Posterior cingulate gyrus (tissue), 11 donors: ENCODE measurements at places on chromosomes 3 and 15.

- DNase-seq = no peak
Measured at GRCh38 chr3:139928708-139929505, 6.1 kb upstream of the CLSTN2 start.

- no peak for DNase-seq
Measured at GRCh38 chr15:50764461-50765194, 878 bp downstream of the SPPL2A start.

GRCh38 chr3:47423548-47424145, 42.8 kb downstream of the PTPN23 start:
- DNase-seq = no peak

DNA sequence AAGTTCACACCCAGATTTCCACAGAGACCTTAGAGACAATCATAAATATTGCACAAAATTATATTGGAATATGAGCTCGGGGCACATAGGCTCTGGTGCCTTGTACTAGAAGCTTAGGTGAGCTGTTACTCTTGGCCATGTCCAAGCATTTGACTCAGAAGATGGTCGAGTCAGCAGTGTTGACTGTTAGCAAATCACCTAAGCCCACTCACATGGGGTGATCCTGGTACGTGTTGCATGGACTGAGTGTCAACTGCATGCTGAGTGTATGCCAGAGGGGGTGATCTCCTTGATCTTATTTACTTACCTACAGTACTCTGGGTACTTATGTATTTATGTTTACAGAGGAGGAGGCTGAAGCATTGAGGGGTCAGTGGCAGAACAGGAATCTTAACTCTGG, 14.0 kb downstream of the SMAD3 start:
- DNase-seq = no peak

- no peak for DNase-seq
Measured at GRCh38 chr15:31435912-31436628, 109.4 kb downstream of the KLF13 start.

DNA sequence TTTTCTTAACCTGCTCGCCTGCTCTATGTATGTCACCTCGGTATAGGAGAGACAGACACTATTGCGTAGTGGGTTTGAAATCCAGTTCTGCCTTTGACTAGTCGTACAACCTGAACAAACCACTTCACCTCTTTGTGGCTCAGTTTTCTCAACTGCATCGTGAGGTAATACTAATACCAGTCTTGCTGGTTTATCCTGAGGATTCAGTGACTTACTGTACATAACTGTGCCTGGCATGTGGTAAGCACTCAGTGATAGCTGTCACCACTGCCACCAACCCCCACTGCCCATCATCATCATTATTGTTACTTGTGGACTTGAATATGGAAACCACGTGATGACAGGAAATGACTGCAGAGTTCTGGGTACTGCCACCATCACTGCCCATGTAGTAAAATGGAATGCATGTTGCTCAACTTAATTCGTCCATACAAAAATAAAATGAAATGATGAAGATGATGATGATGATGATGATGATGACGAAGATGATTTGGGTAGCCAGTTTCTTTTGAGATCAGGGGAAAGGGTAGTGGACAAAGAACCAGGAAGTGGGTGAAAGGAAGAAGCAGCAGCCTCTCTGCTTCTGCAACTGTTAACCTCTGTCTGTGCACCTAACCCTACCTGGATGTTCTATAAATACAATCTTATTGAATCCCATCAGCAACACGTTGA, 228.1 kb downstream of the FEZF2 start:
- DNase-seq = no peak

GRCh38 chr15:67296684-67297083, 42.1 kb downstream of the IQCH start:
- no peak for DNase-seq

DNA sequence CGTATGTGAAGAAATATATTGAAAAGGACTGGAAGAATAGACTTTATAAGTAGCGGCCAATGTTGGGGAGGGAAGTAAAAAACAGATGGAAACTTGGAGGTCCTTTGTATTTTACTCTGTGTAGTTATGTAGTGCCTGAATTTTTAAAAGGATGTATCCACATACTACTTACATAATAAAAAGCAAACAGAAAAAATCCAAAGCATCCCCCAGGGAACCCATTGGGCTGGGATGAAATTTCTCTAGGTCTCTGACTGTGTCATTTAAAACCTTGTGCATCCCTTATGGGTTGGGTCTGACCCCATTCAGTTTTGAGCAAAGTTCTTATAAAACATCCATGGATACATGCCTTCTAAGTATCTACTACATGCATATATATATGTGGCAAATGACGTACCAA, 141.1 kb downstream of the NR1D2 start:
- DNase-seq = no peak

- no peak for DNase-seq
Measured at GRCh38 chr3:31423482-31423881, 109.2 kb upstream of the STT3B start.

- DNase-seq = no peak
Measured at GRCh38 chr3:109869586-109869985, 532.2 kb upstream of the DPPA4 start.
